Cardiac septum (tissue), 1 donor: ENCODE measurements at places on chromosomes 6 and 20. TPM values are rescaled to one million over a fixed set of nuclear protein-coding genes. Genes with fewer than 3 reads are reported as not detected.

GRCh38 chr20:9066191-9066590, 2.7 kb upstream of the PLCB4 start:
- no peak for DNase-seq

DNA sequence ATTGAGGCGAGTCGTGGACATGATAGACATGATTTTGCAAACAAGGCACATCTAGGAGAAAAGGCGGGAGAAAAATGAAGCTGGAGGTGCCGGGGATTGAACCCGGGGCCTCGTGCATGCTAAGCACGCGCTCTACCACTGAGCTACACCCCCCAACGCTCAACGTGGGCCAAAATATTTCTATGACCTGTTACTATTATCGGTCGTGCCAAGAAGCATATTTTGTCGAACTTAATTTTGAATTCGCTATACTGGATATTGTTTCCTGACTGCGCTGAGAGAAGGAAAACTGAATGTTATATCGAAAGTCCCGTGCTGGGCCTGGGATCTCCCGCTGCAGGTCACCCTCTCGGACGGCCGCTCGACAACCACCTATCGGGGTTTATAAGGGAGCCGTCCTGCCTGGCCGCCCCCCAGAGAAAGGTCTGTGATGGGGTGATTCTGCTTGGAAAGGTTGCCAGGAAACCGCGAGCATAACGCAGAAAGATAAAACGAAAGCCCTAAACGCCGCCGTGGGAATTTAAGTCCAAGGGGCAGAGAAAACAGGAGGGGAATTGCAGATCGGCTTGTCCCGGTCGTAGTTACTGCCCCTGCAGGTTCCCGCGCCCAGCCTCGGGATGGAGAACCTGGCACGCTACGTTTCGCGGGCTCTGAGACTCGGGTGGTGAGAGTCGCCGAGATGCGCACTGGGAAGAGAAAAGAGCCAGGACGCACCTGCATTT, 60.0 kb downstream of the TRIM27 start:
- DNase-seq = no peak

DNA sequence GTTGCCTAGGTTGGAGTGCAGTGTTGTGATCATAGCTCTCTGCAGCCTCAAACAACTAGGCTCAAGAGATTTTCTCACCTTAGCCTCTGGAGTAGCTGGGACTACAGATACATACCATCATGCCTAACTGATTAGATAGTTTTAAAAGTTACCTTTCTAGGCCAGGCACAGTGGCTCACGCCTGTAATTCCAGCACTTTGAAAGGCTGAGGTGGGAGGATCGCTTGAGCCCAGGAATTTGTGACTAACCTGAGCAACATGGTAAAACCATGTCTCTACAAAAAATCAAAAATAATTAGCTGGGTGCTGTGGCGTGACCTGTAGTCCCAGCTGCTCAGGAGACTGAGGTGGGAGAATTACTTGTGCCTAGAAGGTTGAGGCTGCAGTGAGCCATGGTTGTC, 41.2 kb downstream of the SLC17A5 start:
- DNase-seq = no peak

The E2F1 gene
- total RNA-seq = 2.3 TPM

The PTCHD4 gene
- total RNA-seq = 1.1 TPM

DNA sequence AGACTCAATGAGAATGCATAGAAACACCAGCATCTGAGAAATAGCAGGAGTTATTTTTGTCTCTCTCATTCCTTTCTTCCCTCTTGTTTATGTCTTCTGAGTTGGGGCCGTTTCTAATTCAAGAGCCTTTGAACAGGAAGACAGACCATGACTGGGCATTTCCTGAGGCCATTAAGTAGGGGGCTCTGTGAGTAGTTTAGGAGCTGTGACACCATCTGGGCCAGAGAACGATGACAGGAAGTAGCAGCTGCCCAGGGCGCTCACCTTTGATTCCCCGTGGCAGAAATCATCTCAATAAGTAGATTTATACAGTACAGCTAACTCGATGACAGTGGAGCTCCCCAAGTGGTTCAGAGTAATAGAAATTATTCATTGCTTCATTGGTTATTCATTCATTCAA, 298.4 kb upstream of the PLN start:
- DNase-seq = no peak

The WFDC2 gene
- total RNA-seq = 1.0 TPM

The MLN gene
- total RNA-seq = not detected

The CNBD2 gene
- 3.1 TPM for total RNA-seq

DNA sequence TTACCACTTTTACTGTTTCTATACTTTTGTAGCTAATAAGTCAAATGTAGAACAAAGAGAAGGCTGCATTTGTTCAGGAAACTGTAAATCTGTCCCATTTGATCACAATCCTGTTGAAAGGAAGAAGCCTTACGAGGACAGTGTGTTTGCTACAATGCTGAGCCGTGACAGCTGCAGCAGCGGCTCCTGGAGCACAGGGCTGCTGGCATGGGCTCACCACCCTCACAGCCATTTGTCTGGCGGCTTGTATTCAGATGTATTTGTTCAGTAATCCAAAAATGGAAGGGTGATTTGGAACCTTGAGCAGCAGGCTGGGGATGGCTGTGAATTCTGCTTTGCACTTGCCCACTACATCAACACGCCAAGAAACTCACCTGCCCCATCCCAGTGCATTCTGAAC, 5.7 kb downstream of the TUBB2A start:
- DNase-seq = no peak

DNA sequence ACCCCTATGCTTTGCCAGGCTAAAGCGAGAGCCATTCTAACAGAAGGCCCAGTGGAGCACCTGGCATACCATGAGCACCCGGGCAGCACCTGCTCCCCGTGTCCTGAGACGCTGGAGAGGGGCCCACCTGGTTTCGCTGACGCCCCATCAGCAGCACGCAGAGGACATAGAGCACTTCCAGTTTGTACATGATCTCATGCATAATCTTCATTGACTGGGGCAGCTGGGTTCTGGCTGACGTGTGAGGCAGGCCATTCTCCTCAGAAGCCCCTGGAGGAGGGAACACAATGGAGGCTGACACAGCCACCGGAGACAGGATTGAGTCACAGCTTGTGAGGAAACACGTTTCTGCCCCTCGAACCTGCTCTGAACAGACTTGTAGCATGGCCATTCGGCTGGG, 65.4 kb downstream of the MYH7B start:
- no peak for DNase-seq

The CD93 gene
- total RNA-seq = 40.3 TPM

- DNase-seq = no peak
These were observed 1.9 kb downstream of the AIG1 start for GRCh38 chr6:143062551-143062950.

DNA sequence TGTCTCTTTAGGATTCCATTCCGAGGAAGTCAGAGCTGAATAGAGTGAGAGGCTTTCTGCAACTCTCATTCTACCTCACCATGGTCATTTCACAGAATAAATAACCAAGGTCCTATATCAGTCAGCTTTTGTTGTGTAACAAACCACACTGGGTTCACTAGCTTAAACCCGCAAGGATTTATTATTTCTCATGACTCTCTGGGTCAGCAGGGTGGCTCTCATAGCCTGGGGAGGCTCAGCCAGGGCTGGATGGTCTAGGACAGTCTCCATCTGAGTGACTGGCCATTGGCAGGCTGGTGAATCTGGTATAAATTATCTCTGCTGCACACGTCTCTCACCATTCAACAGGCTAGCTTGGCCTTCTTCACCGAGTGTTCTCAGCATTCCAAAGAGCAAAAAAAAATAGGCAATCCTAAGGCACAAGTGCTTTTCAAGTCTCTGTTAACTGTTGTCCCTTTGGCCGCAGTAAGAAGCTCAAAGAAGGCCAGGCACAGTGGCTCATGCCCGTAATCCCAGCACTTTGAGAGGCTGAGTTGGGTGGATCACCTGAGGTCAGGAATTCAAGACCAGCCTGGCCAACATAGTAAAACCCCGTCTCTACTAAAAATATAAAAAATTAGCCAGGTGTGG, 39.7 kb downstream of the ISM1 start:
- no peak for DNase-seq

The PRDM13 gene
- not detected for total RNA-seq

The TRIM15 gene
- not detected for total RNA-seq

The SRF gene
- total RNA-seq = 81.2 TPM

The MYH7B gene
- 238 TPM for total RNA-seq

GRCh38 chr20:3661814-3662665, 1.2 kb downstream of the GFRA4 start:
- DNase-seq = peak; percentile 63

- DNase-seq = no peak
These were observed 59.0 kb upstream of the TFB1M start for GRCh38 chr6:155373276-155373675.

GRCh38 chr6:62283796-62284411, 2.1 kb downstream of the KHDRBS2 start:
- no peak for DNase-seq

The PDE7B gene
- 4.4 TPM for total RNA-seq

GRCh38 chr6:18259675-18260447, 4.5 kb downstream of the DEK start:
- no peak for DNase-seq

DNA sequence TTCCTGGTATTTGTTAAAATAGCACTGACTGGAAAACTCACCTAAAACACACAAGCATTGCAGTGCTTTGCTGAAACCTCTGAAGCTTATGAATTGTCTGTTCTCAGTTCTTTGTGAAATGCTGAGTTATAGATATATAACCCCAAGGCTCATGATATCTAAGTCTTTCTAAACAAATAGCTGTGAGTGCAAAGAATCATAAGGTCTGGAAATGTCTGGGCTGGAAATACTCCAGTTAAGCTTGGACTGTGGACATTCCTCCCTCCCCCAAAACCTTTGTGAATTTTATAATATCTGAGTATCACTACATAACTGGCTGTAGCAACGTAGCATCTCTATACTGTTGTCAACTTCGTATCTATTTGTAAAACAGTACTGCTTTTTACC, 69.1 kb downstream of the CBLN4 start:
- no peak for DNase-seq

The TMEM74B gene
- 2.7 TPM for total RNA-seq

- no peak for DNase-seq
These were observed 14.2 kb upstream of the FRK start for GRCh38 chr6:116074732-116075390.

DNA sequence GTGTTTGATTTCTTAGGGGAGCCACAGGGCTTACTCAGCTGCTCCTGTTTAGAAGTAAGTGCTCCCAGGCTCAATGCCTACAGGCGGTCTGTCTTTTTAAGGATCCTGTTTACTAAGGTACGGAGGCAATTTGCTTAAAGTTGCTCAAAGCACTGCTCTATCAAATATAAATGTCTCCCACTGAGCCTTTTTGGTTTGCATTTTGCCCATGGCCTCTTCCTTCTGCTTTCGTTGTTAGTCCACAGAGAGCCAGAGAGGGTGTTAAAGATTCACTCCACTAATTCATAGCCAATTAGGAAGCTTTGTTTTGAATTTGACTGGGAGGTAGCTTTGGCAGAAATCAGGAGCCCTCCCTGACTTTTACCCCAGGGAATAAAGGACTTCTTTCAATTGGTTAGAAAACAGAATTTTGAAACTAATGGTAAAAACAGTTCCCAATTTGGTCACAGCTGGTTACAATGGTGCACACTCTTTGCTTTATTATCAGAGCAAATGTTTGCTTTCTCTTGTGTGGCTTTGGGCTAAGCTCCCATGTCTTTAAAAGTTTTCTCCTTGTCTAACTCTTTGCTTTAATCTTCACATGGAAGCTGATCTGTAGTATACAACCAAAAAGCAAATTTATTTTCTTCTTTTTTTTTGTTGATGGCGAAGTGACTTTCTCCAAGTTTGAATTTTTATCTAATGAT, 126.2 kb downstream of the IMPG1 start:
- no peak for DNase-seq

The ZBTB46 gene
- total RNA-seq = 17.4 TPM

The ENPP4 gene
- 18.1 TPM for total RNA-seq

DNA sequence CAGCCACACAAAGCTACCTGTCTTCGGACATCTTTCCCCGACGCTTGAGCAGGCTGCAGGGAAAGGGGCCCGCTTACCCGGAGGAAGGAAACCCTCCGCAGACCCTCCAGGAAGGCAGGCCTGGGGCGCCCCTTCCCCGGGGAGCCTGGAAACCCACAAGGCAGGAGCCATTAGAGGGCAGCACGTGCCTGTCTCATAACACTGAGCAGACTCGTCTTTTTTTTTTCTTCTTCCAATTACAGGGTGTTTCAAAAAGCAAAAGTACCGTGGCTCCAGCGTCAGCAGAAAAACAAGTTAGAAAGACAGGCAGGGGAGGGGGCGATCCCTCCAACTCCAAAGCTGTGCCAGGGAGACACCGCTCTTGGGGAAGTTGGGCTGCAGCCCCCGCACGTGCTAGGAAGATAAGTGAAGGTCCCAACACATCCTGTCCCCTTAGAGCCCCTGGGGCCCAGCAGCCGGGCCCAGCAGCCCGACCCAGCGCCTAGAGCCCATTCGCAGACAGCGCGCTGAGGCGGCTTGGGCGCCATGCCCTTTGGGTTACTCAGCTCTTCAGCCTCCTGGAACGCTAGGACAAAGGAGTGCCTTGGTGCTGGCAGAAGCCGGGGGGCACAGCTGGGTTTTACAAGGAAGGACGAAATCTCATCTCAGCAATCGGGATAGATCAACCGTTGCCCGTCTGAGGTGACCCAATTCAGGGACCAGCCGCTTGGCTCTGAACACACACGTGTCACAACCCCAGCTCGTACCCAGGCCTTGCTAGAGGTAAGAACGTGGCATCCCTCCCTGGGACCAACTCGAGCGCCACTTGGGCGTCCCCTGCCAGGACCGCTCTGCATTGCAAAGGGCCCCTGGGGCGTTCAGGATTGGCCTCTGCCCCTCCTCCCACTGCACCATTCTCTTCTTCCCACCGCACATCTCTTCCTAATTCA, 136.3 kb downstream of the LY86 start:
- DNase-seq = no peak

GRCh38 chr6:13216236-13217014, 111.9 kb downstream of the TBC1D7 start:
- no peak for DNase-seq

DNA sequence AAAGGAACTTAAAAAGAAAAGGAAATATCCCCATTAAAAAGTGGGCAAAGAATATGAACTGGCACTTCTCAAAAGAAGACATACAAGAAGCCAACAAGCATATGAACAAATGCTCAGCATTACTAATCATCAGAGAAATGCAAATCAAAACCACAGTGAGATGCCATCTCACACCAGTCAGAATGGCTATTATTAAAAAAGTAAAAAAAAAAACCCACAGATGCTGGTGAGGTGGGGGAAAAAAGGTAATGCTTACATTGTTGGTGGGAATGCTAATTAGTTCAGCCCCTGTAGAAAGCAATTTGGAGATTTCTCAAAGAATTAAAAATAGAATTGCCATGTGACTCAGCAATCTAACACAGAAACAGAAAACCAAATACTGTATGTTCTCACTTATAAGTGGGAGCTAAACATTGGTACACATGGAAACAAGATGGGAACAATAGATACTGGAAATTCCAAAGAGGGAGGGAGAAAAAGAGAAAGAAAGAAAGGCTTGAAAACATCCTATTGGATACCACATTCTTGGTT, 437.1 kb downstream of the GRIK2 start:
- no peak for DNase-seq

The SLC17A2 gene
- not detected for total RNA-seq

DNA sequence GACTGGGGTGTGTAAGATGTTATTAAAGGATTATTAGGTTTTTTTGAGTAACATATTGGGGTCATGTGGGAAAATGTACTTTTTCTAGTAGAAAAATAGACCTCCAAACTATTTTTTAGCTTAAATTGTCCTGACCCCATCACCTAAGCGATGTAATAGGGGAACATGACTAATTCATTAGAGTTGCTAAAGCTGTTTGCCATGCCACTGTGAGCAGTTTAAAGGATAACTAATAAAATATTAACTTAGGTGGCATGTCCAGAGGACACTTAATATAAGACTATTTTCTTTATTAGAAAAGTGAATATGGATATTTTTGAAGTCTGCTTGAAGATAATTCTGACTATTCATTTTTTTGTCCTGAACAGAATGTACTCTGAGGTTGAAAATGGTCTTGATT, 545.9 kb upstream of the BTBD3 start:
- DNase-seq = no peak

GRCh38 chr20:9517297-9518162, 3.1 kb downstream of the LAMP5 start:
- DNase-seq = no peak
